ENCODE measurements at places on chromosomes 16 and 17. TPM values are rescaled to one million over a fixed set of nuclear protein-coding genes. Genes with fewer than 3 reads are reported as not detected.
A peak's percentile ranks its signal among the peaks of the same experiment; 100 is the strongest.

GRCh38 chr16:29825145-29826044 lies 5.1 kb downstream of the MVP start:
- no peaks in the 10 kb centered on the region for H3K36me3 ChIP-seq
- H3K4me3 ChIP-seq: no peak overlapping the region
- no peak for DNase-seq
- H3K4me1 ChIP-seq: peaks cover 15% of the 10 kb centered on the region

CD300LG gene
- not detected for total RNA-seq

- H3K27me3 ChIP-seq: no peaks in the 10 kb centered on the region
- no peaks in the 10 kb centered on the region for H3K36me3 ChIP-seq
- peak overlapping the region; percentile 87 for H3K27ac ChIP-seq
- H3K4me1 ChIP-seq: peaks cover 51% of the 10 kb centered on the region
Observed at GRCh38 chr16:48500981-48501380, 109.0 kb downstream of the N4BP1 start.

DNA sequence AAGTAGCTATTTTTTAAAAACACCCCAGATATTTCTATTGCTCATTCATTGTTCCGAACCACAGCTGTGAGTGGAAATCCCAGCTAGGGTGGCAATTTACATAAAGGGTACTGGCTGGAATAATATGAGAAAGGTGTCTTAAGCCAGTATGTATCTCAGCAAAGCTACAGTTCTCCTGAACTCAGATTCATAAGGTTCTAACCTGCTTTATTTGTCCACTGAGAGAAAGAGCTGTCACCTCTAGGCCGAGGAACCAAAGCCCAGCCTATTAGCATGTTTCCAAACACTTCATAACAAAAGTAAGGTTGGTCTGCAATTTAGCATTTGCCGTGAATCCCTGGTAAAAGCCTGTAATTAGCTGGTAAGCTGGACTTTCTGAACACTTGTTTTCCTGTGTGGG lies 57.0 kb upstream of the CLEC19A start:
- H3K27ac ChIP-seq: peak overlapping the region; percentile 84
- no peaks in the 10 kb centered on the region for H3K27me3 ChIP-seq
- H3K4me1 ChIP-seq: peaks cover 22% of the 10 kb centered on the region
- no peak for DNase-seq
- no peak overlapping the region for H3K4me3 ChIP-seq

GRCh38 chr16:10368969-10369551 lies 16.8 kb upstream of the ATF7IP2 start:
- no peak overlapping the region for H3K27ac ChIP-seq
- H3K4me3 ChIP-seq: no peak overlapping the region
- H3K27me3 ChIP-seq: no peaks in the 10 kb centered on the region
- no peak for DNase-seq
- no peaks in the 10 kb centered on the region for H3K36me3 ChIP-seq

GRCh38 chr17:72970797-72971196 lies 121.7 kb downstream of the SLC39A11 start:
- H3K27me3 ChIP-seq: no peaks in the 10 kb centered on the region
- peaks cover 9% of the 10 kb centered on the region for H3K4me1 ChIP-seq
- no peak overlapping the region for H3K27ac ChIP-seq
- no peaks in the 10 kb centered on the region for H3K36me3 ChIP-seq

DNA sequence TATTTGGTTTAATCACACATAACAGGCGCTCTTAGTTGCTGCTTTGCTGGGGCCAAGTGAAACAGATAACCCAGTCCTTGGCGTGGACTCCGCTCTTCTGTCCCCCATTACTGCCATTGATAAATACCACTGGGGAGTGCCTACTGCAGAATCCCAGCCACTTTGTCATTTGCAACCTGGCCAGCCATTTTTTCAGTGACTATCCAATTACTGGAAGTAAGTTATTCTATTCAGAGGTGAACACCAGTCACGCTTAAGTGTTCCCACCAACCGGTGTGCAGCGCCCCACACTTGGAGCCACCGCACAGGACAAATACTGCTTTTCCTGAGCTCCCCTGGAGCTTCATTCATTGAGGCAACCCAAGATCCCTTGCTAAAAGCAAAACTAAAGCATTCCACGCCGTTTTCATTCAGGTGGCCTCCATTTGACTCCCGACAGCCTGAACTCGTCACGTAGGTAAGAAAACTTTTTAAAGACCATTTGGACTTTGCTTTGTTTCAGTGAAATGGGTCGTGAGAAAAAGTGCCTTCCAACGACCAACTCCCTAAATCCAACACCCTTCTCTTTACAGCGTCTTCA lies 1.8 kb downstream of the USP7 start:
- H3K27ac ChIP-seq: peak overlapping the region; percentile 87
- DNase-seq: no peak
- H3K4me3 ChIP-seq: peak overlapping the region; percentile 84
- H3K4me1 ChIP-seq: peaks cover 53% of the 10 kb centered on the region

RSAD1 gene
- 40.1 TPM for total RNA-seq
